Activated CD4-positive, alpha-beta T cell treated with anti-CD3 and anti-CD28 coated beads for 36 hours (primary cell): ENCODE measurements at places on chromosomes 1 and 21. TPM values are rescaled to one million over a fixed set of nuclear protein-coding genes. Genes with fewer than 3 reads are reported as not detected.

- H3K4me1 ChIP-seq, result no peaks in the 10 kb centered on the region
- no peak overlapping the region for H3K27ac ChIP-seq
- H3K27me3 ChIP-seq, result peaks cover 2% of the 10 kb centered on the region
- H3K4me3 ChIP-seq, result no peak overlapping the region
Measured at GRCh38 chr1:3942416-3943122, 42.5 kb upstream of the C1orf174 start.

DNA sequence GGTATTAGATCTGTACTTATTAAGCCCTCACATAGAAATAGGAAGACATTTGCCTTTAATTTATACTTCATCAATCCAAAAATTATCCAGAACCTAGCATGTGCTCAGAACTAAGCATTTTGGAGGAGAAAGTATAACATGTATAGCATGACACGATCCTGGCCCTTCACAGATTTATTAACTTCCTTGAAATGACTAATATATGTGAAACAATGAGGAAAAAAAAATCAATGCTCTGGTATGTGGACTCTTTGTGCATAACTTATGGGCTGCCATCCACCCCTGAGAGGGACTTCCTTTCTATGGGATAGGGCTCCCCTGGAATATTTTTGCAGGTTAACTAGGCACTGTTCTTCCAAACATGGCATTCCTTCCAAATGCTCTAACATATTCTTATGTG lies 36.6 kb downstream of the CCDC185 start:
- no peaks in the 10 kb centered on the region for H3K36me3 ChIP-seq
- no peak overlapping the region for H3K4me3 ChIP-seq
- no peaks in the 10 kb centered on the region for H3K27me3 ChIP-seq
- DNase-seq, result no peak

DNA sequence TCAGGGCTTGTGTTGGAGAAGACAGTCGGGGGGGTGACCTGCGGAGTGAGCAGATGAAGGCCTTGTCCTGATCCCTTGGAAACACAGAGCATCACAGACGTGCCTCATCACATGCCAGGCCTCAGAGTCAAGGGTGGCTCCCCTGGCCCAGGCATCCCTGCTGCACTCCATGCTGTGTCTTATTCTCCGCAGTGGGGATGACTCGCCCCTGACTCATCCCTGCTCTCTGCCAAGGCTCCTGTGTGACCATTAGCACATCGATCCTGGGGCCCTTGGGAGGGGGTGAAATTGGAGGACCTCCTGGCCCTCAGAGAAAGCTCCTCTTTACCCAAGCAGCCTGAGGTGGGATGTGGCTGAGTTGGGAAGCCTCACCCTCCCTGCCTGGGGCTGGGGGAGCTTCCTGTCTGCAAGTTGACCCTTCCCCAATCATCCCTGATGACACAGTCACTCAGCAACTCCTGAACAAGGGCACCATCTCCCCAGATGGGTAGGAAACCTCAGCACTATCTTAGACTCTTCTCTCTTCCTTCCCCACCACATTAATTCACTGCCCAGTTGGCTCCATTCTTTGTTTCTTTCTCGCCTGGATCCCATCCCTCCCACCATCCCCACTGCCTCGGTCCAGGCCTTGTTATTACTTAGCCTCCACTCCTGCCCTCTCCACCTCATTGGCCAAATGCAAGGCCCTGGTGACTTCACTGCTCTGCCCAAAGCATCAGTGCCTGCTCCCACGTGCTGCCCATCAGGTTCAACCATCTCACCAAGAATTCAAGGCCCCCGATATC lies 74.6 kb downstream of the CAMK2N1 start:
- DNase-seq, result peak; percentile 58
- no peaks in the 10 kb centered on the region for H3K36me3 ChIP-seq
- H3K27me3 ChIP-seq, result peaks cover 12% of the 10 kb centered on the region
- no peak overlapping the region for H3K4me3 ChIP-seq
- no peaks in the 10 kb centered on the region for H3K4me1 ChIP-seq
- H3K27ac ChIP-seq, result no peak overlapping the region

- peak overlapping the region; percentile 72 for H3K27ac ChIP-seq
- H3K36me3 ChIP-seq, result peaks cover 18% of the 10 kb centered on the region
- peaks cover 19% of the 10 kb centered on the region for H3K27me3 ChIP-seq
- no peak for DNase-seq
Measured at GRCh38 chr1:36087233-36088123, 1.2 kb upstream of the ADPRS start.

DNA sequence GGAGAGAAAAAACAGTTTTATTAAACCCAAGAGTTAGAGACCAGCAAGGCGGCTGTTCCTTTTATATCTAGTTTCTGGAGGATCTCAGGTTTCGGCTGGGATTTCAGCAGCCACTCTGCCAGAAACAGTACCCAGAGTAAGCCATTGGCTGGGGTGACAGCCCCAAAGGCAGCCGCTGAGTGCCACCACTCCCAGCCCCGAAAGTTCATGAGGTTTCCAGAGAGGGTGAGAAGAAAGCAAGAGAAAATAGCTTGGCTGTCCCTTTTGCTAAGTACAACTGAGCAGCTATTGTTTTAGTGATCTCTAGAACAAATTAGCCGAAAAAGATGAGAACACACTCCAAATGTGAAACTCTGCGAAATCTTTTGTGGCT lies 1.2 kb downstream of the SH3BGR start:
- H3K27me3 ChIP-seq, result no peaks in the 10 kb centered on the region
- no peaks in the 10 kb centered on the region for H3K4me1 ChIP-seq
- no peaks in the 10 kb centered on the region for H3K36me3 ChIP-seq
- no peak overlapping the region for H3K27ac ChIP-seq
- DNase-seq, result no peak
- no peak overlapping the region for H3K4me3 ChIP-seq

- H3K4me3 ChIP-seq, result no peak overlapping the region
- H3K27ac ChIP-seq, result no peak overlapping the region
Measured at GRCh38 chr1:103254691-103255090, 146.4 kb upstream of the COL11A1 start.

GRCh38 chr1:110134050-110134595 lies 16.2 kb upstream of the SLC6A17 start:
- no peak overlapping the region for H3K27ac ChIP-seq
- H3K27me3 ChIP-seq, result peaks cover 41% of the 10 kb centered on the region
- no peak overlapping the region for H3K4me3 ChIP-seq
- H3K4me1 ChIP-seq, result peaks cover 12% of the 10 kb centered on the region

DNA sequence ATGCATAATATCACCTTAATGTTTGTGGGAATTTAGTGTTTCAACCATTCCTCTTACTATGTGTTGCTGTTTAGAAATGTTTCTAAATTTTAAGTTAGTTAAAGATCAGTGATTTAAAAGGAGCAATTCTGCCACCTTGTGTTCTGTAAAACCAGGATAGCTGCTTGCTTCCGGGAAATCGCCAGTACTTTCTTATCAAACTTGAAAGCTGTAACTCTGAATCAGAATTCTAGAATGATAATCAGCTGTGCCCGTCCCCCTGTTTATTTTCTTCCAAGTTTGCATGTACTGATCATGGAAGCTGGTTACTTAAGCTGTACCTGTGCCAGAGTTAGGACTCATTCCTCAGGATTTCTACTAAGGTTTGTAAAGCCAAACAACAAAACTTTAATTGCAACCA lies 656.4 kb downstream of the LTN1 start:
- no peaks in the 10 kb centered on the region for H3K36me3 ChIP-seq
- H3K27ac ChIP-seq, result no peak overlapping the region
- H3K4me3 ChIP-seq, result no peak overlapping the region
- DNase-seq, result no peak
- no peaks in the 10 kb centered on the region for H3K4me1 ChIP-seq

- H3K36me3 ChIP-seq, result peaks cover 5% of the 10 kb centered on the region
- H3K4me3 ChIP-seq, result no peak overlapping the region
- peaks cover 34% of the 10 kb centered on the region for H3K4me1 ChIP-seq
- H3K27ac ChIP-seq, result no peak overlapping the region
- no peak for DNase-seq
Measured at GRCh38 chr1:160711276-160711601, 383 bp downstream of the CD48 start.

DNA sequence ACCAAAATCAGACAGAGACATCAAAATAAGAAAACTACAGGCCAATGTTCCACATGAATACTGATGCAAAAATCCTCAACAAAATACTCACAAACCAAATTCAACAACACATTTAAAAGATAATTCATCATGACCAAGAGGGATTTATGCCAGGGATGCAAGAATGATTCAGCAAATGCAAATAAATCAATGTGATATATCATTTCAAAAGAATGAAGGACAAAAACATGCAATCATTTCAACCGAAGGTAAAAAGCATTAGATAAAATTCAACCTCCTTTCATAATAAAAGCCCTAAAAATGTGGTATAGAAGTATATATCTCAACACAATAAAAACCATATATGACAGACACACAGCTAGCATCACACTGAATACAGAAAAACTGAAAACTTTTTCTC lies 81.5 kb upstream of the LYPLAL1 start:
- no peak overlapping the region for H3K4me3 ChIP-seq
- peaks cover 1% of the 10 kb centered on the region for H3K27me3 ChIP-seq
- no peak overlapping the region for H3K27ac ChIP-seq
- no peaks in the 10 kb centered on the region for H3K4me1 ChIP-seq
- no peaks in the 10 kb centered on the region for H3K36me3 ChIP-seq
- DNase-seq, result no peak

GRCh38 chr1:28921286-28921869 lies 7.0 kb downstream of the EPB41 start:
- peaks cover 5% of the 10 kb centered on the region for H3K36me3 ChIP-seq
- no peak overlapping the region for H3K4me3 ChIP-seq
- DNase-seq, result no peak
- H3K27ac ChIP-seq, result peak overlapping the region; percentile 68
- H3K27me3 ChIP-seq, result no peaks in the 10 kb centered on the region

- peaks cover 8% of the 10 kb centered on the region for H3K27me3 ChIP-seq
- H3K4me1 ChIP-seq, result no peaks in the 10 kb centered on the region
- DNase-seq, result peak; percentile 9
- H3K27ac ChIP-seq, result no peak overlapping the region
Measured at GRCh38 chr1:86616871-86617270, 70.0 kb downstream of the CLCA4 start.

DNA sequence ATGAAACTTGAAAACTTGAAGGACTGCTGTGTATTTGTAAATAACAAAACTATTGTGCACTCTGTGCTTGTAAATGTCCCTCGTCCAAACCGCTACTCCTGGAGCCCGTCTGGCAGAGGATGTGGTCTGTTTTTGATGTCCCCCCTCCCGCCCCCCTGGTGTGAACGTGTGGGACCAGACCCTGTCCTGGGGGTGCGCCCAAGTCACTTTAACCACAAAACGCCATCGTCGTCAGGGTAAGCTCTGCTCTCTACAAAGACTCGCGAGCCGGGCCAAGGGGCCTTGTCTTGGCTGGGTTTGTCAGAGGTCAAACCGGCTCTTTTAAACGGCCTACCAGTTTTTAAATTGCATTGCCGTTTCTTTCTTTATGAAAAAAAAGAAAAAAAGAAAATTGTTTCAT lies 87.4 kb upstream of the TMEM51 start:
- H3K27ac ChIP-seq, result no peak overlapping the region
- no peaks in the 10 kb centered on the region for H3K36me3 ChIP-seq
- H3K27me3 ChIP-seq, result no peaks in the 10 kb centered on the region
- no peaks in the 10 kb centered on the region for H3K4me1 ChIP-seq

- H3K27me3 ChIP-seq, result no peaks in the 10 kb centered on the region
- no peak overlapping the region for H3K4me3 ChIP-seq
Measured at GRCh38 chr1:234916840-234917239, 211.8 kb downstream of the TOMM20 start.

GRCh38 chr1:22699681-22700520 lies 10.7 kb upstream of the EPHB2 start:
- H3K27me3 ChIP-seq, result peaks cover 2% of the 10 kb centered on the region
- no peak overlapping the region for H3K27ac ChIP-seq
- no peaks in the 10 kb centered on the region for H3K4me1 ChIP-seq
- no peak for DNase-seq
- H3K36me3 ChIP-seq, result no peaks in the 10 kb centered on the region
- H3K4me3 ChIP-seq, result no peak overlapping the region

GRCh38 chr1:154748405-154748775 lies 121.7 kb downstream of the KCNN3 start:
- peak overlapping the region; percentile 80 for H3K4me3 ChIP-seq
- no peaks in the 10 kb centered on the region for H3K36me3 ChIP-seq
- H3K4me1 ChIP-seq, result peaks cover 85% of the 10 kb centered on the region

DNA sequence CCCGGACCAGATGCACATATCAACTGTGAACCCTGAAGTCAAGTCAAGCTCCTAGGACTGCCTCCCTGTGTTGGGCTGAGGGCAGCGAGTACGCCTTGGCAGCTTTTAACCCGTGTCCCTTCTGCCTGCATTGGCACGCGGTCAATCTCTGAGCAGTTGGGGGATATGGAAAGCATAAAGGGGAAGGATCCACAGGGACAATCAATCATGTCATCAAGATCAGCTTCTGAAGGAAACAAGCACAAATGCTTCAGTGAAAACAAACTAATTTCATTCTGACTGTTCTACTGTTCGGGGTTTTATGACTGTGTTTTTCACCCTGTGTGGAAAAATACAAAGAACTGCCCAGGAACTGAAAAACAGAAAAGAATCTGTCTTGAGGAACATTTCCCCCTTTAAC lies 106.2 kb downstream of the RUNX1 start:
- peak overlapping the region; percentile 19 for H3K4me3 ChIP-seq
- peak overlapping the region; percentile 95 for H3K27ac ChIP-seq
- peak; percentile 33 for DNase-seq
- H3K4me1 ChIP-seq, result peaks cover 99% of the 10 kb centered on the region
- H3K36me3 ChIP-seq, result peaks cover 10% of the 10 kb centered on the region
- H3K27me3 ChIP-seq, result no peaks in the 10 kb centered on the region

DNA sequence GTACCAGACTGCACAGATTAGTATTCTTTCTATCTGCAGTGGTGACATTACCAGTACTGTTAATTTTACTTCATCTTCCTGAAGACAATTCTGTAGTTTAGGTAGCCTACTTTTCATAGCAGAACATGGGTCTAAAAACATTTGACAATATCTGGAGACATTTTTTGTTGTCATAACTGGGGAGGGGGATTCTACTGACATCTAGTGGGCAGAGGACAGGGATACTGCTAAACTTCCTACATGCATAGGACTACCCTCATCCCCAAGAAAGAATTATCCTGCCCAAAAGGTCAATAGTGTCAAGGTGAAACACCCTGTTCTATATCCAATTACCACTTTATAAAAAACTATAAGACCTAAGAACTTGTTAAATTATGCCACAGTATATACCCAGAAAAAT lies 3.4 kb upstream of the ARHGAP29 start:
- no peak overlapping the region for H3K4me3 ChIP-seq
- H3K27ac ChIP-seq, result no peak overlapping the region
- H3K4me1 ChIP-seq, result peaks cover 10% of the 10 kb centered on the region
- no peaks in the 10 kb centered on the region for H3K36me3 ChIP-seq

DNA sequence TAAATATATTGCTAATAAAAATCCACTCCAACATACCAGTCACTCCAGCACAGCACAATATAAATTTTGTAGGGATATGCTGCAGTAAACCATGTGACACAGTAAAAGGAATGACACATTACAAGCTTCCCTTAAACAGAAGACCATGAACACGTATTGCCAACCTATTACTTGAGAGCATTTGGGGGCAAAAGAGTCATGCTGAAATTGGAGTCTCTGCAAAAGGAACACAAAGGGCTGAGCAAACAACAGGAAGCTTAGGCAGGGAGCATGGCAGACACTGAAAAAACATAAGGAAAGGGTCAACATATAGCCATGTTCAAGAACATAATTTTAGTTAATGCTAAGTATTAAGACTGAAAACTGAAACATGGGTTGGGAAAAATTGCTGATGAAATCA lies 214.5 kb downstream of the SMYD3 start:
- H3K36me3 ChIP-seq, result peaks cover 3% of the 10 kb centered on the region
- no peak overlapping the region for H3K4me3 ChIP-seq
- no peaks in the 10 kb centered on the region for H3K27me3 ChIP-seq

- H3K27me3 ChIP-seq, result peaks cover 2% of the 10 kb centered on the region
- H3K36me3 ChIP-seq, result no peaks in the 10 kb centered on the region
- H3K4me1 ChIP-seq, result no peaks in the 10 kb centered on the region
- H3K27ac ChIP-seq, result no peak overlapping the region
- DNase-seq, result no peak
Measured at GRCh38 chr1:244633140-244633539, 19.8 kb upstream of the DESI2 start.

RAB3B gene
- 0.11 TPM for total RNA-seq

RPE65 gene
- not detected for total RNA-seq

ZNF648 gene
- total RNA-seq, result not detected

KAZN gene
- 0.90 TPM for total RNA-seq

PAQR6 gene
- 4.7 TPM for total RNA-seq
